ENCODE measurements at places on chromosomes 5 and 9.

- DNase-seq: no peak
Measured at GRCh38 chr9:126665644-126666035, 51.9 kb downstream of the LMX1B start.

GRCh38 chr9:130994135-130995085, 14.6 kb upstream of the LAMC3 start:
- no peak for DNase-seq

DNA sequence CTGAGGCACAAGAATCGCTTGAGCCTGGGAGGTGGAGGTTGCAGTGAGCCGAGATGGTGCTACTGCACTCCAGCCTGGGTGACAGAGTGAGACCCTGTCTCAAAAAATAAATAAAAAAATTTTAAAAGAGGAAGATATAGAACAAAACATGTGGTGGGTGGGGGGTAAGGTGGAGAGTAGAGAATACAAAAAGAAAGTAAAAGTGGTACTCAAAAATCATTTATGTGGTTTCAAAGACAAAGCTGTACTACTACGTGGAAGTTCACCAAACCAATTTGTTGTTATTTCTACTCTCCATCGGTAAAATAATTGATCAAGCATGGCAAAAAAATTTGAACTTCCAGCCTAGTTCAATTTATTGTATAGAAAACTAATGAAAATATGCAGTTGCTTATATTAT, 8.0 kb upstream of the OR13C3 start:
- DNase-seq: no peak

DNA sequence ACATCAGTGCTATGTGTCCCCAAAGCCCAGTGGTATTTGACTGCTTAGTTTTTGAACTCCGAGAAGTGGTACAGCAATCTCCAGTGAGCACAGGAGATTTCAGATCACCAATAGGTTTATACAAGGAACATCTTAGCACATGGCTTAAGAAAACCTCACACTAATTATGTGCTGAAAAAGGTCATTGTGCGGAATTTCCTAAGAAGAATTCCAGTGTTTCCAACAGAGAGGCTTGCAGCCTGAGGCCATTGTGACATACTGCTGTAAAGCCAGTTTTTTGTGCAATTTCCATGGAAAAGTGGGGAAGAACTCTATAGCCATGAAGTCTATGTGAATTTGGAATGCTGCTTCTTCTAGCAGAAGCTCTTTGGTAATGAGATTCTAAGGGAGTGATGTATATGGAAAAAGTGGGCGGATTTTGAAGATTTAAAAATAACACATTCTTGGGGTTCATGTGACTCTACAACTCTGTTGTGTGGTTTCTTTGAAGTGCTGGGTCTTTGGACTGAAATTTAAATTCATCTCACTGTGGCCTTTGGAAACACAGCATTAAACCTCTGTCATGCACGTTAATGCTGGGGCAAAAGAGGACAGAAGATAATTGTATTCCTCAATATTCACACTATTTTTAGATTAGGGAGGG, 110.5 kb upstream of the CD180 start:
- no peak for DNase-seq

DNA sequence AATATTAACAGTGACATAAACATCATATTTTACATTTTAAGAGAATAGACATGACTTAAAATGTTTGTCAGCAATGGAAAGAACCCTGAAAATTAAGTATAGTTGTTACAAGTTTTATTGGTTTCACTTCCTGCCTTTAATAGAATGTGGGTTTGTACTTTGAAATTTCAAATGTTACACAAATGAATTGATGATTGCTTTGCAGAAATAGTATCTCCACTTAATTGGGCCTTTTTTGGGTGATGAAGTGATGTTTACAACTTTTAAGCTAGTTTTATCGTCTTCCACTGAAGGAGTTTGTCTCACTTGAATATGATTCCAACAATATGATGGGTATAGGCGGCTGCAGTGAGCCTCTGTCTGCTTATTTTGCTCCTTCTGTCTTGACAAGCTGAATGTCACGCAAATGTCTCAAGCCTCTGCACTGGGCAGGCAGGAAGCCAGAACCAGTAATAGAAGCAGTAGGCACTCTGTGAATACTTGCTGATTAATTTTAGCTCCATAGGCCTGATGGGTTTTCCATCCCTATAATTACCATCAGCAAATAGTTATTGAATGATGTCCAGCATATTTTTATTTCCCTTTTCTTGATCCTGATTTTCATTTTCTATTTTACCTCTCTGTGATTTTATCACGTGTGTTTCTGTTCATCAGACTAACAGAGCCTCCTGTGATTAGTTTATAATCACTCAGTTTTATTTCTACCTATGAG, 10.6 kb upstream of the NR3C1 start:
- DNase-seq: no peak

- no peak for DNase-seq
Measured at GRCh38 chr5:342501-343460, 21.3 kb downstream of the AHRR start.

GRCh38 chr5:135670588-135670987, 91.8 kb upstream of the CXCL14 start:
- no peak for DNase-seq

DNA sequence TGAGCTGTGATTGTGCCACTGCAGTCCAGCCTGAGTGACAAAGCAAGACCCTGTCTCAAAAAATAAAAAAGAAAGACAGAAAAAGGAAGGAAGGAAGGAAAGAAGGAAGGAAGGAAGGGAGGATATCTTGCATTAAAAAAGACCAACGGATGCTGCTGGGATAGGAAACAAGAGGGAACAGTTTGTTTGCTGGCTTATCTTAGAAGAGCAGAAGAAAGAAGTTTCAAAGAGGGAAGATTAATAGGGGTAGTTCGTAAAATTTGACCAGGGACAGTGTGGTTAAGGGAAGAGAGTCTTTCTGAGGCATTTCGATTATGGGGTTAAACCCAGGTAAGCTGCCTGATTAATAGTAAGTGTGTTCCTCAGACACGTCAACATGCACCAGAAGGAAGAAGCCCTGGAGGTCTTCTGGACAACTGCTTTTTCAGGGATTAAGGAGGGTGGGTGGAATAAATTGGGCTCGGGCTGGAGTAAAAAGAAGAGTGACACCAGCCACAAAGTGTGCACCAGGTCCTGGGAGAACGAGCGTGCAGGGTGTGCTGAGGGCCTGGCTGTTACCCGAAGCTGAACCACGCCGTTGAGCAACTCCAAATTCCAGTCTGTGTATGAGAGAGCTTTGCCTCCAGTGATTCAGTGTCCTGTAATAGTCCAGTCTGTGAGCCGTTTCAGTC, 24.8 kb downstream of the FYB1 start:
- no peak for DNase-seq

- DNase-seq: no peak
Measured at GRCh38 chr9:135530146-135530545, 8.9 kb downstream of the LCN1 start.

GRCh38 chr5:57745029-57745428, 262.4 kb upstream of the ACTBL2 start:
- no peak for DNase-seq

- no peak for DNase-seq
Measured at GRCh38 chr9:108512426-108513173, 343.2 kb downstream of the ACTL7B start.

DNA sequence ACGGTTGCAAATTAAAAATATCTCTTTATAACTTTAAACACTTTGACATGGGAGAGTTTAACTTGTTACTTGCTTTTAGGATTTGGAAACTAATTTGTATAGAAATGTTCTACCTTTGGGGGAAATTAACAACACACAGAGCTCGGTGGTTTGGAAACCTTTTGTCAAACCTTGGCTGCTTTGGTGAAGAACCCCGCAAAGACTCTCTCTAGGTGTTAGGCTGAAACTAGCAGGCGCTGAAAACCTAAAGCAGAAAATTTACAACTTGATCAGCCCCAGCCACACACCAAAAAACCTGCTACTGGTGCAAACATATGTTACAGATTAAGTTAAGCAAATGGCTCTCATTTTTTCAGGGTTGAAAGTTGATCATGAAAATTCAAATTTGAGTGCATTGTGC, 25.8 kb downstream of the NR2F1 start:
- no peak for DNase-seq

DNA sequence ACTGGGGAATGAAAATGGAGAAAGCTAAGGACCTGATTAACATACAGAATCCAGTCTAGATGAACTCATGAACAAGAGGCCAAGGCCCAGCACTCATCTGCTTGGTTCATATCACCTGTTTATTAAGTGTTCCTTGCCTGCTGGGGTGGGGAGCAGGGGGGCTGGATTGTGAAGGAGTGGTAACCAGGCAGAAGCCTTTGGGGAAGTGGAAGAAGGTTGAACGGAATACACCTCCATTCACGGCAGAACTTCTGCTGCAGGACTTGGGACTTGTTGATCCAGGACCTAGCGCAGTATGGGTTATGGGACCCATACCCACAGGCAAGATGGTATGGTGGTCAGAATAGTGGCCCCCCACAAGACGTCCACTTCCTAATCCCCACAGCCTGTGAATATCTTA, 8.8 kb upstream of the SEPTIN8 start:
- DNase-seq: no peak

GRCh38 chr9:134217431-134218210, 53.3 kb upstream of the RNU6ATAC start:
- no peak for DNase-seq

DNA sequence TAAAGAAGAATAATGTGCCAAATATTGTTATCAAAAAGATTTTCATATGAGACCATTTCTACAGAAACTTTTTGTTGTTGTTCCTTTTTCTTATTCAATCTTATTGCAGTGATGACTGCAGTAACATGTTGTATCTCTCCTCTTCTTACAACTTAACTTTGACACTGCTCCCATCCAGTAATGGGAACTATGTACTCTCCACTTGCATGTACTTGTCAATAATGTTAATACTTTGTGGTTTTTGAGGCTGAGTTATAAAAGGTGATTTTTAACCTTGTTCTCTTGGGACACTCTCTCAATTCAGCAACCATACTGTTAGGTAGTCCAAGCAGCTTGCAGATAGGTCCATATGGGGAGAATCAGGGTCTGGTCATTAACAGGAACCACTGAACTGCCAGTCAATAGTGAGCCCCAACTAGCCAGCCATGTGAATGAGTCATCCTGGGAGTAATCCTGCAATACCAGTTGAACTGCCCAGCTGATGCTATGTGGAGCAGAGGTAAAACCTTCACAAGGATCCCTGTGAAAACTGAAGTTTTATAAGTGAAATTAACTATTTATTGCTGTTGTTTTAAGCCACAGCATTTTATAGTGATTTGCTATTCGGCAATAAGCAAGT, 199.6 kb upstream of the DAB2 start:
- DNase-seq: no peak

- DNase-seq: no peak
Measured at GRCh38 chr9:135580664-135581380, 19.3 kb downstream of the PAEP start.

DNA sequence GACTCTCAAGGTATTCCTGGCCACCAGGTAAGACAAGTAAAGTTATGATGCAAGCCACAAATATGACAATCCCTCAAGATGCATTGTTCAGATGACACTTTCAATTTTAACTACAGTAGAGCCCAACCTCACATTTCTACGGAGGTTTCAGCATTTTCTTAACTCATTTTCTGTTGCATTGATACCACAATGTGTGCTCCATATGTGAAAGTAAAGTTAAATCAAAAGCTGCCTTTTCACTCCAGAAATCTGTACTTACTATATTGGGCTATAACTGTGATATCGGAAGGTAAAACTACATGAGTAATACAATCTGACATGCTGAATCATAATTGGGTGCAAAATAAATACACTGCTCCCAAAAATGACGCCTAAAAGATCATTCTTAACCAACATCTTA, 333.6 kb upstream of the MEF2C start:
- no peak for DNase-seq

DNA sequence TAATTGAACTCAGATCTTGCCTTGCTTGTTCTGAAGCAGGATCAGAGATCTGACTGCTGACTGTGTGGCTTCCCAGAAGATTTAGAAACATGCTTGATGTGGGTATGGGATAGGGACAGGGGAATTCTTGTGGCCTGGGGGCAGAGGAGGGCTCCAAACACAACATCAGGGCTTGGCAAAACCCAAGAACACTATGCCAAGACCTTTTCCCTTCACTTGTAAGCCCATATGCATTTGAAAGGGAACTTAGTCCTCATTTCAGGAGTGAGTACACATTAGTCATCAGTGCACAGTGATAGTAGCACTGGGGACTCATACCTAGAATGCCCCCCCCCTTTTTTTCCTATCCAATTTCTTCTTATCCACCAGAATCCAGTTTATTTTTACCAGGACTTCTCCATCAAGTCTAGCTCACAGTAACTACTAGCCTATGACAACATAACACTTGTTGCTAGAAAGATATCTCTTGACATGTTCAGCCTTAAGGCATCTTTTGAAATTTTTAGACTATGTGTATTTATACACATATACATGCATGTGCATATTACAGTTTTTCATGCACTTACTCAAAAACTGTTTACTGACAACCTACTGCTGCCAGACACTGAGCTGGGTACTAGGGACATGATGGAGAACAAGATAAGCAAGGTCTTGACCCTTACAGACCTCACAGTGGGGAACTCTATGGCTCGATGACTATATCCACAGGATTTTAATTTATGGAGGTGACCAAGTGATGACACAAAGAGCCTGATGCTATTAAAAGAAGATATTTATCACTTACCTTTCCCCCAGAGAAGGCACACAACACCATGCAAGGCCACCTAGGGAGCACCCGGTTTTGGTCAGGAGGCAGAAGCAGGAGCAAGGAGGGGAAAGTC, 158.3 kb upstream of the MAP3K1 start:
- DNase-seq: no peak

DNA sequence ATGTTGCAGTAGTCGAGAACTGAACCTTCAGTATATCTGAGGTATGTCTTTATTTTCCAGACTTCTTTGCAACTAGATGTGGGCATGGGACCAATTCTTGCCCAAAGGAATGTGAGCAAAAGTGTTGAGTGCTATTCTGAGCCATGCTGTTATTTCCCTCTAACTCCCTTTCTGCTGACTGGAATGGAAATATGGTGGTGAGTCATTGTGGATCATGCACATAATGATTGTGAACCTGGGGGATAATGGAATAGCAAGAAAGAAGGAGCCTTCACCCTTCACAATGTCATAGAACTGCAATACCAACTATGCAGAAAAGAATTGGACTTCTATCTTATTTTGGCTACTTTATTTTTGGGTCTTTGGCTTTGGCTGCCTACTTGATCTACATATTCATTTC, 10.3 kb upstream of the DOCK2 start:
- DNase-seq: no peak

GRCh38 chr9:84822589-84823233, 153.2 kb downstream of the NTRK2 start:
- DNase-seq: no peak

- DNase-seq: no peak
Measured at GRCh38 chr5:122707796-122708195, 67.1 kb upstream of the SNX2 start.

- no peak for DNase-seq
Measured at GRCh38 chr5:127042593-127042992, 12.2 kb upstream of the MARCHF3 start.

DNA sequence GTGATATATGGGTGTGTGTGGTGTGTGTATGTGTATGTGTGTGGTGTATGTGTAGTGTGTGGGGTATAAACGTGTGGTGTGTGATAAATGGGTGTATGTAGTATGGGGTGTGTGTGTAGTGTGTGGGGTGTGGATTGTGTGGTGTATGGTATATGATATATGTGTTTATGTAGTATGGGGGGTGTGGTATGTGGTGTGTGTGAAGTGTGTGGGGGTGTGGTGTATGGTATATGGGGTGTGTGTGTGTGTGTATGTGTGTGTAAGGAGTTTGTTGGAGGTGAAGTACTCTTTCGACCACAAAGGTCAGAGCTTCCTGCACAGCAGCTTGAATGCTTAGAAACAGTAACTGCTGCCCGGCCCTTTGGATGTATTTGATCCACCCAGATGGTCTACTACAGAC, 145.2 kb upstream of the IQGAP2 start:
- no peak for DNase-seq
